Activated CD4-positive, alpha-beta T cell treated with anti-CD3 and anti-CD28 coated beads for 24 hours (primary cell): ENCODE measurements at places on chromosomes 2 and 18.

DNA sequence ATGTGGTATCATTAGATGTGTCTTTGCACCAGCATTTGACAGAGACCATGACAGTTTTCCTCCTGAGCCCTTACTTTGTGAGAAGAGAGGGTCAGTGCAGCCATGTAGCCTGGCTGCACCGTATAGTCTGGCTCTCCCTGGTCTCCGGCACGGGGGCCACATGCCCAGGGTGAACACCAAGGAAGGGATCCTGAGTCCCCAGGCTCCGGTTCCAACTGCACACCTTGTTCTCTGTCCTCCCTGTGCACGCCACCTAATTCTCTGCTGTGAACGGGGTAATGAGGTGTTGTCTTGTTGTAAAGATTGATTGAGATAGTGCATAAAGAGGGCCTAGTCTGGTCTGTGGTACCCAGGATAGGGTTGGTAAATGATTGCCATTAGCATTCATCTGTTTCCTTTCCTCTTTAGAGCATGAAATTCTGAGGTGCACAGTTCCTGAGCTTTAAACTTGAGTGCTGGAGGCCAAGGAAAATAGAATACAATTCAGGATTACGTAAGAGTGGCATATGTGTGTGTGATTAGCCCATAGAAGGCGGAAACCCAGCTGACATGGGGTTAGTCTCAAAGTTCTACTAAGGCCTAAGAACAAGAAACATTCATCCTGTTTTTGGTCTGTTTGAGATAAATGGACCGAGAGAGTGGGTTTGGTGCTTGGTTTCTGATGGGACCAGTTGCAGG is 55.5 kb downstream of the NCK2 start:
- no peak for DNase-seq

- DNase-seq = no peak
These were observed 7.3 kb downstream of the SFXN5 start for GRCh38 chr2:73063909-73064875.

- no peak for DNase-seq
These were observed 22.2 kb downstream of the ATAD2B start for GRCh38 chr2:23904692-23905091.

- no peak for DNase-seq
These were observed 3.5 kb upstream of the KLF11 start for GRCh38 chr2:10039658-10040410.

- peak; percentile 21 for DNase-seq
These were observed 3.7 kb upstream of the ATG16L1 start for GRCh38 chr2:233247744-233248143.

DNA sequence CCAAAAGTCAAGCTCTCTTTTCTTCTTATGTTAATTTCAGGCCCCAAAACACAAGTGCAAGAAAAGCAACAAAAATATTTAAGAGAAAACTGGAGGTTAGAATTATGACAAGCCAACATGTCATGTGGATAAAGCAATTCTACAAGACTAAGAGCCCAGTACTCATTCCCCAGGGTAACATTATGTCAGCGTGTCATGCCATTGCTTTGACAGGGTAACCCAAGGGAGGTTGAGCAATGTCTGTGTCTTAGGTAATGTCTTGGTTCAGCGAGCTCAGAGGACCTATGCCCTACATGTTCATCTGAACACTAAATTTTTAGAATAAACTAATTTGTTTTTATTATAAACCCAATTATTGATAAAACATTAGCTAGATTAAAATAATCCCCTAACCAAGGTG is 173.2 kb upstream of the ZNF804A start:
- DNase-seq = no peak

- DNase-seq = no peak
These were observed 158.3 kb downstream of the MTX2 start for GRCh38 chr2:176427549-176427948.

- DNase-seq = no peak
These were observed 374.8 kb downstream of the EPHA4 start for GRCh38 chr2:221197225-221197856.

GRCh38 chr2:238863231-238863630 is 15.3 kb downstream of the TWIST2 start:
- DNase-seq = no peak

- no peak for DNase-seq
These were observed 313.6 kb upstream of the ACVR2A start for GRCh38 chr2:147531269-147531668.

DNA sequence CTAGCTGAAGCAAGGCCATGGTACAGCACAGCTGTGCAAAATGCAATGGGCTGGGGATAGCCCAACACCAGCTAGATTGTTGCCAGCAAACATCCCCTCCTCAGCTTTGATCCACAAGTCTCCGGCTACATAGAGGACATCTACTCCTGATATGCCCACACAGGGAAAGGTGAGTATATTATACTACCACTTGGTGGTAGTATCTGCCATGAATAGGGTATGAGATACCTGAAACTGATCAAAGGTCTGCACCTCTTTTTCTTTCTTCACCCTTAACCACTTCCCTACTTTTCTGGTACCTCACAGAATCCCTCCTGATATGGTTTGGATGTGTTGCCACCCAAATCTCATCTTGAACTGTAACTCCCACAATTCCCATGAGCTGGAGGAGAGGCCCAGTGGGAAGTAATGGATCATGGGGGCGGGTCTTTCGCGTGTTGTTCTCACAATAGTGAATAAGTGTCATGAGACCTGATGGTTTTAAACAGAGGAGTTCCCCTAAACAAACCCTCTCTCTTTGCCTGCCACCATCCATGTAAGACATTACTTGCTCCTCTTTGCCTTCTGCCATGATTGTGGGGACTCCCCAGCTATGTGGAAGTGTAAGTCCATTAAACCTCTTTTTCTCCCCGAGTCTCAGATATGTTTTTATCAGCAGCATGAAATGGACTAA is 279.6 kb downstream of the TXNL1 start:
- no peak for DNase-seq

- DNase-seq = no peak
These were observed 33.0 kb downstream of the ERBB4 start for GRCh38 chr2:212505586-212505985.

DNA sequence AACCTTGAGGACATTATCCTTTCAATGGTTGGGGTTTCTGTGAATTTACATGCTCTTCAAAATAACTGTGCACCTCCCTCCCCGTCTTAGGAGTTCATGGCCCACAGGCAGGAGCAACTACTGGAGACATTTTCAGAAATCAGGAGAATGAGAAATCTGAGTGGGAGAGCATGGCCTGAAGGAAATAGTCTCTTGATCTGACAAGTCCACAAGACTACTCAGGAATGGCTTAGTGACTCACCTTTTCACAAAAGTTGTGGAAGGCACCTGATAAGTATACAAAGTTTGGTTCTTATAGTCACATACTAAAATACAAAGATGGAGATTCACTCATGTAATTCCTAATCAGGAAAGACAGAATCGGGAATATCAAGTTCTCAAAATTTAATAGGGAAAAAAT is 83.6 kb upstream of the NCKAP5 start:
- DNase-seq = no peak

GRCh38 chr2:12587228-12587627 is 129.5 kb upstream of the TRIB2 start:
- DNase-seq = no peak

GRCh38 chr18:72470391-72470790 is 73.8 kb downstream of the CBLN2 start:
- DNase-seq = no peak

DNA sequence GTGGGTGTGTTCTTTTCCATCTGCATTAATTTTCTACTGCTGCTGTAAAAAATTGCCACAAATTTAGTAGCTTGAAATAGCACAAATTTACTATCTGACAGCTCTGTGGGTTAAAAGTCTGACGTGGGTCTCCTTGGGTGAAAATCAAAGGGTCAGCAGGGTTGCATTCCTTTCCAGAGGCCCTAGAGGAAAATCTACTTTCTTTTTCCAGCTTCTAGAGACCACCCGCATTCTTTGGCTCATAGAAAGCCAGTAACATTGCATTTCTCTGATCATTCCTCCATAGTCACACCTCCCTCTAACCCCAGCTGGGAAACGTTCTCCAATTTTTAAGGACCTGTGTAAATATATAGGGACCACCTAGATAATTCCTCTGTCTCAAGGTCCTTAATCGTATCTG is 128.8 kb downstream of the ATL2 start:
- no peak for DNase-seq

DNA sequence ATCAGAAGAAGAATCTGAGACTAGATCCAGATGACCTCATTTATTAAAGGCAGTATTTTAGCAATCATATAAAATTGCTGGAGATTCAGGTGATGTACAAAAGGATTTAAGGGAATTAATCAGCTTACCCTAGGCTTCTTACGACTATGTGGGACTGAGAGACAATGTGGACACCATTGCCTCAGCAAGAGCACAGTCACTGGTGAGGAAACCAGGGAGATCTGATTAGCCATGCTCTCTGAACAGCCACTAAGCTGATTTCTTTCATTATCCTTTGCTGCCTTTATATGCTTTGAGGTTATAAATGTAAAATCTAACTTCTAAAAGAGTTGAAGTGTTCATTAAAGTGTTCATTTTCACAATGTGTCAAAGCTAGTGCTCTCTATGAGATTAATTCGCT is 22.7 kb upstream of the GULP1 start:
- no peak for DNase-seq

GRCh38 chr18:7626175-7626921 is 59.2 kb downstream of the PTPRM start:
- DNase-seq = no peak

- DNase-seq = no peak
These were observed 230.6 kb downstream of the PRKCE start for GRCh38 chr2:45881970-45882581.

DNA sequence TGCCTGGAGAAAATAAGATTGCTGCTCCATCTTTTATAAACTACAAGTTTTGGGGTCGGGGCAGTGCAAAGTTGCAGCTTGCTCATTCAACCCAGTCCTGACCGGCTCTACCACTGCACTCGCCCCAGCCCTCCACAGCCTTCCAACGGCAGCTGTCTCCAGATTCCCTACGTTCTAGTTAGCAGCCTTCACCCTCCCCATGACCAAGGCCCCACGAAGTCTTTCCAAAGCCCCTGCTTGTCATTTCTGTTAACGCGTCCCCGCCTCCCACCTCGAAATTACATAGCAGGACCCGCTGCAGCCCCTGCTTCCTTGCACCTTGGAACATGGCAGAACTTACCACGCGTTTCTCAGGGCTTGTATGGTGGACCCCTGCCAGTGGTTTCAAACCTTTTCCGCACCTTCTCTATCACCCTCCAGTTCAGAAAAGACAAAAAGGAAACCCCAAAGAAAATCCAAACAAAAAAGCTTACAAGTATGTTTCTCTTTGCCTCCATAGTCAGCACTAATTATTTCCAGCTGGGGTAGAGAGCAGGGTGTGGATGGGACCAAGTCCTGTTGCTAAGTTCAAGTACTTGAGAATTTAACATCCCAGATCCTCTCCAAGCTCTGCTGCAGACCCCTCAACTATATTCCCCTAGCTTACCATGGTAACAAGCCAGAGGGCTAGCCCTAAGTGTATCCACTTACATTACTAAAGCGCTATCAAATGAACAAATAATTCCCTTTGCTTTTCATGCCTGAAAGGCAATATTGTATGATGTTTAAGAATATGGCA is 161.5 kb downstream of the TGIF1 start:
- DNase-seq = no peak

DNA sequence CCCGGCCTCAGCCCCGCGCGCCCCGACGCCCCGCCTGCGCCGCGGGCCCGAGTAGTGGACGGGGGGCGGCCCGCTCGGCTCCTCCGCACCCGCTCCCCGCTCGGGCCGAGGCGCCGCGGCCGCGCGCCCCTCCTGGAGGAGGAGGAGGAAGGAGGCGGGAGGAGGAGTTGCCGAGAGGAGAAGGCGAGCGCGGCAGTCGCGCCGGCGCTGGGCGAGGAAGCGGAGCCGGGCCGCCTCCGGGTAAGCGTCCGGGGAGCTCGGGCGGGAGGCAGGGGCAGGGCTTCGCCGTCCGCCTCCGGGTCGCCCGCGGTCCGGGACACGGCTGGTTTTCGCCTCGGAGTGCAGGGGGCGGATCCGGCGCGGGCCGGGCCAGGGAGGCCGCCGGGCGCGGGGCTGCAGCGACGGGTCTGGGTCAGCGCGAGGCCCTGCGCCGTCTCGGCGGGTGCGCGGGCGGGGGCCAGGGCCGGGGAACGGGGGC is at the start of gene SOCS6:
SOCS6 (plus strand) TSS at position 195 of the 478 bp plus-strand sequence. CDS start 35,624 bp downstream, outside the sequence.
- no peak for DNase-seq

DNA sequence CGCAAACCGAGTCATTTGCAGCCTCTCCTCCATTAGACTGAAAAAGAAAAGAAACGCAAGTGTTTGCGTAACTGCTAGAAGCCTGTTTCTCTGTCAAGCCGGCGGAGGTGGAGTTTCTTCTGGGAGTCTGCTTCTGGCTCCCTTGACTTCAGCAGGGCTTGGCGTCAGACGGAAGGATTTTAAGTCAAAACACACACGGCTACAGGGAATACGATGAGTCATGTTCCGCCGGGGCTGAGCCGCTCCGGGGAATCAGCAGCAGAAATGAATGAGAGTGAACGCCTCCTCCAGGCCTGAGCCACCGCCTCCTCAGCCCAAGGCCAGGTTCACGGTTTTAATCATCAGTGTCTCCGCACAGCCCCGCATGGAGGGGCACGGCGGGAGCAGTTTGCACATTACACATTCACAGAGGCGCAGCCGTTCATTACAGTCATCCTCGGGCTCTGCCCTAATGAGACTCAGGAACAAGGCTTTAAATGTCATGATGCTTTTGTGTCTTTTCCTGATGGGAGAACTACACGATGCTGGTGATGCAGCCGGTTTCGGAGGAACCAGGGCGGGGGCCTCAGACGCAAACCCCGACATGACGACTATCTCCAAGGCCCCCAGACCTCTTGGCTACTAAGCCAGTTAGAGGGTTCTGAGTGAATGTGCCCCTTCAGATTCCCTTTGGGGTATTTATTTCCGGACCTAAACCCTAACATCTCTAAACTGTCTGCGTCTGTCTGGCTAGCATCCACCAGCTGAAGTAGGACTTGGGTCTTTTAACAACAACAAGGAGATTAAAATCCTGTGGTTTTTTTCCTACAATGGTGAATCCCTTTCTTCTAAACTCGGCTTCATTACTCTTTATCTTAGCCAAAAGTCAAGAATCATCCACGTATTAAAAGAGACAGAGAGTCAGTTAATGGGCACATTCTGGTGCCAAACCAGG is 11.1 kb upstream of the SCG2 start:
- no peak for DNase-seq

DNA sequence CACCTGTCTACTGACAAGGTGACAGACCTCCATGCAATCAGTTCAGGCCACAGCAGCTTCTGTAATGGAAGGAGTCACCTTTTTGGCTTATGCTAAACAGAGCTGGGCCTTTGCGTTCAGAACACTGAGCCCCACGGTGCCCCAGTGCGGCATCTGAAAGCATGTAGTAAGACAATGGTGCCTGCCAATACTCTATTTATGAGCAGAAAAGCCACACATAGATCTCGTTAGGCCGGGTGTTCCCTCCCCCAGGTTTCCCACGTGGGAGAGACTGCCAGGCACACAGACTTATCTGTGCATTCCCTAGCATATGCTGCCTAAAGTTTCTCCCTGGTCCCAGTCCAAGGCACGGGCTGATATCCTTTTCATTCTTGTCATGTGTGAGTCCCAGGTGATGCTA is 150.9 kb downstream of the ACTR3 start:
- no peak for DNase-seq

DNA sequence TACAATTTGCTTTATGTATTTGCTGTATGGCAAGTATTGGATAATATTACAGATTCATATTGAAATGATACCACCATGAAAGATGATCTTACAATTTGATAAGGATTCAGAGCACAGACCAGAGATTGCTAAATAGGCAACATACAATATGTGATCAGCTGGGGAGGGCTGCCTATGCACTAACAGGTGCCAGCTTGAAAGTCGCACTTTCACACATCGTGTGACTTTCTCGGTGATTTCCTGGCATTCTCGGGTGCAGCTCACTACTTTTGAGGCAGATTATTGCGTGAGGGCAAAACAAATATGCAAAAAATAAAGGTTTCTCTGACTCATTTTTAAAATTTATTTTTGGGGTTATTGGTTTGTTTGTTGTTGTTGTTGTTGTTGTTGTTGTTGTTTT is 36.0 kb downstream of the RBMS1 start:
- no peak for DNase-seq
